ENCODE measurements at places on chromosomes 3 and 15. TPM values are rescaled to one million over a fixed set of nuclear protein-coding genes. Genes with fewer than 3 reads are reported as not detected.
A peak's percentile ranks its signal among the peaks of the same experiment; 100 is the strongest.

The DMXL2 gene
- 27.4 TPM for total RNA-seq

- H3K27me3 ChIP-seq = peaks cover 6% of the 10 kb centered on the region
- H3K36me3 ChIP-seq = no peaks in the 10 kb centered on the region
- H3K27ac ChIP-seq = no peak overlapping the region
Observed at GRCh38 chr3:16522834-16523233, 9.3 kb upstream of the RFTN1 start.

- peak; percentile 56 for DNase-seq
- no peaks in the 10 kb centered on the region for H3K4me1 ChIP-seq
- H3K27ac ChIP-seq = no peak overlapping the region
- H3K27me3 ChIP-seq = no peaks in the 10 kb centered on the region
Observed at GRCh38 chr15:88400084-88400483, 67.1 kb downstream of the MRPL46 start.

DNA sequence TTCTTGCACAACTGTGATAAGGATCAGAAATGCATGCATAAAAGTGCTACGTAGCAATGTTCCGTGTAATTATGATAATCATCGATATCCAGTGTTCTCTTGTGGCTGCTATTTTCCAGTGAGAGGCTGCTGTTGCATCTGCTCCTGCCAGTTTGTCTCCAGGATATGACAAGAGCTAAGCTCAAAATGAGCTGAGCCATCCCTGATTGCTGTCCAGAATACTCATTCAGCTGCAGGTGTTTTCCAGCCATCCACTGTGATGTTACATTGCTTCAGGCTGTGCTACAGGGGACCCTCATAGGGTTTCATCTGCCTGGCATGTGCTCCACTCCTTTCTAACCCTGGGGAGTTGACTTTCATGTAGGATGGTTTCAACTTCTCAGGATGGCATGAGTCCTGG is 976.0 kb downstream of the ROBO1 start:
- no peak overlapping the region for H3K4me3 ChIP-seq
- no peaks in the 10 kb centered on the region for H3K27me3 ChIP-seq
- no peaks in the 10 kb centered on the region for H3K4me1 ChIP-seq
- no peaks in the 10 kb centered on the region for H3K36me3 ChIP-seq
- no peak overlapping the region for H3K27ac ChIP-seq
- DNase-seq = no peak

DNA sequence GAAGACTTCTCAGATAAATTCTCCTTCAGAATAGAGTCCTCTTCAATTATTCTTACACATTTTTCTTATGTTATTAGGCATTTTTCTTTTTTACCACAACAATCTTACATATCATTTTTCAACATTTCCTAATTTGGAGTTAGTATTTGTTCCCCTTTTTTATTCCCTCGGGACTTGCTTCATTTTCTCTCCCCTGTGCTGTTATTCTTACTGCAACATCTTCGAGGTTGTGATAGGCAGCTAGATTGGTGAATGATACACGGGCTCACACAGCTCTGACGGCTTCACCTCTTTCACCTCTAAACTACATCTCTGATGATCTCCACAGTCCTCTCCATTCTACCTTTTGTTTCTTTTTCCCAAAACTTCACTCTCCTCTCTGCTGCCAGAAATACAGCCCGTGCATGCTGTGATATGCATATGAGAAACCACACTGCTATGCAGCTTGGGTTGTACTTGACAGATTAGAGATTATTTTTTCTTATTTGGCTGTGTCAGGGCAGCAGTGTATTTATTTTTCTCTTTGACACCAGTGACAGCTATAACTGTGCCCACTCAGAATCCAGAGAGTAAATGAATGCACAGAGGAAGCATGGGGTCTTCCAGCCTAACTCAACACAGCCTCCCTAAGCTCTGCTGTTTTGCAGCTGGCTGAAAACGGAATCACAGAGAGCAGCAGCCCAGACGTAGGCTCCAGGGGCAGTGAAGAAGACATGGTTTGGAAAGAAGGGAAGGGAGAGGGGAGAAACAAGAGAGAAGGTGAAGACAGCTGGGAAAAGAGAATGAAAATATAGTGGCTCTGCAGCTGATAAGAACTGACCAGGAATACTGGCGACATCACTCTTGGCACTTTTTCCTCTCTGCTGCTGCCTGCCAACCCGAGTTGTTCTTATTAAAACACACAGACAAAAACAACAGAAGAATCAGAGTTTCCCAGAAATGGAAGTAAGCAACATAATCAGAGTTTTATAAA is 61.8 kb downstream of the SLC9A9 start:
- peaks cover 23% of the 10 kb centered on the region for H3K4me1 ChIP-seq
- no peaks in the 10 kb centered on the region for H3K36me3 ChIP-seq
- no peak for DNase-seq
- H3K27ac ChIP-seq = peak overlapping the region; percentile 16
- H3K27me3 ChIP-seq = no peaks in the 10 kb centered on the region
- H3K4me3 ChIP-seq = no peak overlapping the region

The TTC21A gene
- total RNA-seq = 8.7 TPM

All from osteocyte (in vitro differentiated cells).